Astrocyte of the spinal cord (primary cell): ENCODE measurements at places on chromosomes 3 and 15.

GRCh38 chr15:64775551-64776401 is at the start of gene RBPMS2:
TSS of gene RBPMS2 (minus strand) at chr15:64775589. CDS start at chr15:64775319, 270 bp downstream.
- DNase-seq: no peak

GRCh38 chr15:68597581-68597980 is 18.8 kb downstream of the CORO2B start:
- no peak for DNase-seq

DNA sequence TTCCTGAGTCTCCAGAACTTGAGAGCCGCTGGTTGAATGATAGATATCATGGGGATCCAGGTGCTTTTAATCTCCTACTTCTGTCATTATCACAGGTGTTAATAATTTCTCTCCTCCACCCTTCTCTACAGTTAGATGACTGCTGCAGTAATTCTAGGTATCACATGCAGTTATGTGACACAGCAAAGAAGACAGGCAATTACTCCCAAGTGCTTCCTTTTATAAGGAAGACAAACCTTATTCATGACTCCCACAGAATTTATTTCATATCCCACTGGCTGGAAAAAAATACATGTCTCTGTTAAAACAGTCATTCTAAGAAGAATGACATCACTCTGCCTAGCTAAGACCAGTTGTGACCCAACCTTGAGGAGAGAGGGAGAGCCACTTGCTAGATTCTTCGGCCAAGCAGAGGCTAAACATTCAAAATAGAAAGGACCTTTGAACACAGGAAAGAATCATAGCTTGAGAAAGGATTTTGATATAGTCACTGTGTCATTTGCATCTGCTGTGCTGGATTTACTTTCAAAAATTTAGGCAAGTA is 500.6 kb downstream of the SI start:
- no peak for DNase-seq

DNA sequence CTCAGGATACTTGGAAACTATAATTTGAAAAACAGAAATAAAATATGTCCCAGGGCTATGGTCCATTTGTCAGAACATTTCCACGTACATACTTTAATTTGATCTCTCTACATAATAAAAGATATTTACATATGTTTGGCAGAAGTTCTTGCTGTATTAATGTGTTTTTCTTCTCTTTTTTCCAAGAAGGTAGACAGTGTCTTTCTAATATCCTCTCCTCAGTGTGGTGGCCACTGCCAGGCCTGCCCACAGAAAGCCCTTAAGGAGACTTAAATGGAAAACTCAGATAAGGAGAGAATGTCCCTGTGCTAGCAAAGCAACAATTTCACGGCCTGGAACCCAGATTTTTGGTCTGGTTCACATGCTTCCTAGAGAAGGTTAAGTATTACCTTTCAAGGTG is 76.5 kb upstream of the ARHGEF26 start:
- DNase-seq: no peak

- DNase-seq: peak; percentile 85
These were observed 35.8 kb downstream of the ST8SIA2 start for GRCh38 chr15:92429378-92430068.

DNA sequence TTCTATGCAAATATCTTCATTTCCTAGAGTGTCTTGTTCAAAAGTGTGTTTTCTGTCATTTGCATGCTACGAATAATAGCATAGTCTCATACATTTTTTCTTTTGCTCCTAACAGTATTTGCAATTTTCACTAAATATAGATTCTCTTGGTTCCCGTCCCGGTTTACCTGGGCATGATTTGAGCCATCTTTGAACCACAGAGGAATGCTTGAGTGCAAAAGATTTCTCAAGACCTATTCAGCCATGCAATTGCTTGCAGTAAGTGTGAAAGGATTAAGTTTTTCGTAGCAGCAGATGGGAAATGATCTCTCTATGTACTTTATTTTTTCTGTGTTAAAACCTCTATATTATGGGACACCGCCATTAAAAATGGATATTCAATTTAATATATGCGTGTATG is 733.0 kb downstream of the ZPLD1 start:
- no peak for DNase-seq

GRCh38 chr15:74449095-74449494 is 11.9 kb downstream of the UBL7 start:
- no peak for DNase-seq

DNA sequence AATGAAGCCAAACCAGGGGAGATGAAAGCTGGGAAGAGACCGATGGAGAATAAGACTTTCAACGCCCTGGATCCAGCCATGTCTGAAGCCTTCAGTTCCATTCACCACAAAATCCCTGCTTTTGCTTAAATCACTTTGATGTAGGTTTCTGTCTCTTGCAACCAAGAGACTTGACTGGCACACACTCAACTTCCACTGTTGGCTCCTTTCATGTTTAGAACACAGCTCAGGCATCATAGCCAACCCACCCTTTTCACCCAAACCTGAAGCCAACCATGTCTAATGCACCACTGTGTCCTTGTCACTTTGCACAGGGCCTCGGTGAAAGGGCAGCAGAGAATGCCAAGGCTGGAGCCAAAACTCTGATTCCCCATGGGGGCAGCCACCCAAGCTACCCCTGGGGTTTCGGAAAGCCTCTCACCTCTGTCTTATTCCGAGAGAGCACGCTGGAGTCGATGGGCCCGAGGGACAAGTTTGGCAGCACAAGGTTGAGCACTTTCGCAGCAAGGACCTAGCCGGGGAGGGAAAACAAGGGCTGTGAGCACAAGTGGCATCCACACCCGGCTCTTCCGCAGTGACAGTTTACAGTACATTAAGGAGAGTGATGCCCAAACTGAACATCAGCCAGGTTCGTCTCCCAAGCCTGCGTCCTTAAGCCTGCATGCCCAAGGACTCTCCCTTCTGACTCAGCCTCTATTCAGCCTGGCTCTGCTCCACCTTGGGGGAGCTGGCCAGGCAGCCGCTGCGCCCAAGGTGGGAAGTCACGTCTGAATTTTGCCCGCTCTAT is 37.6 kb downstream of the ABTB1 start:
- DNase-seq: peak; percentile 33

DNA sequence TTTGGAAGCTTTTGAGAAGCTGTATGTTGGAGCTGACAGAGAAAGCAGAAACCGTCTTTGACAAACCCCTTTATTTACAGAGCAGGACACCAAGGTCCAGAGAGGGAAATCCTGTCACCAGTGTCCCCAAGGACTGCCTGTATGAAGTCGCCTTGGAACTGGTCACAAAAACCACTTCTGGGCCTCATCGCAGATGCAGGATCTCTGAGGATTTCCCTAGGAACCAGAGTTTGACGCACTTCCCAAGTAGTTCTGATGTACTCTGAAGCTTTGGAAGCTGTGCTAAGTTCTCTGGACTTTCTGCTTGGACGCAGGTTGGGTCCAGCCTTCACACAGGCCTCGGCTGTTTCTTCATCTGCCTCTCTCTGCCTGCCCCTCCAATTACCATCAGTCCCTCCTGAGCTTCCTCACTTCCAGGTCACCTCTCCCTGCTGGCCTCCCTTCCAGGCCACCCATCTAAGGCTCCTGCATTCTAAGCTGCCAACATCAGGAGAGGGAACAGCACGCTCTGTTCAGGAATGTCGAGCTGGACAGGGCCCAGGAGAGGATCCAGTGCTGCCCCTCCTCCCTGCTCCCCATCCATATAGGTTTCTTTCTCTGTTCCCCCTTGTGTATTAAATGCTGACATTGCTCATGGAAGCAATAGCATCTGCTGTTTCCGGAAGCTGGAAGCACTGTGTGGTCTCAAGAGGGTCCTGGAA is 270.8 kb downstream of the OPA1 start:
- DNase-seq: no peak

DNA sequence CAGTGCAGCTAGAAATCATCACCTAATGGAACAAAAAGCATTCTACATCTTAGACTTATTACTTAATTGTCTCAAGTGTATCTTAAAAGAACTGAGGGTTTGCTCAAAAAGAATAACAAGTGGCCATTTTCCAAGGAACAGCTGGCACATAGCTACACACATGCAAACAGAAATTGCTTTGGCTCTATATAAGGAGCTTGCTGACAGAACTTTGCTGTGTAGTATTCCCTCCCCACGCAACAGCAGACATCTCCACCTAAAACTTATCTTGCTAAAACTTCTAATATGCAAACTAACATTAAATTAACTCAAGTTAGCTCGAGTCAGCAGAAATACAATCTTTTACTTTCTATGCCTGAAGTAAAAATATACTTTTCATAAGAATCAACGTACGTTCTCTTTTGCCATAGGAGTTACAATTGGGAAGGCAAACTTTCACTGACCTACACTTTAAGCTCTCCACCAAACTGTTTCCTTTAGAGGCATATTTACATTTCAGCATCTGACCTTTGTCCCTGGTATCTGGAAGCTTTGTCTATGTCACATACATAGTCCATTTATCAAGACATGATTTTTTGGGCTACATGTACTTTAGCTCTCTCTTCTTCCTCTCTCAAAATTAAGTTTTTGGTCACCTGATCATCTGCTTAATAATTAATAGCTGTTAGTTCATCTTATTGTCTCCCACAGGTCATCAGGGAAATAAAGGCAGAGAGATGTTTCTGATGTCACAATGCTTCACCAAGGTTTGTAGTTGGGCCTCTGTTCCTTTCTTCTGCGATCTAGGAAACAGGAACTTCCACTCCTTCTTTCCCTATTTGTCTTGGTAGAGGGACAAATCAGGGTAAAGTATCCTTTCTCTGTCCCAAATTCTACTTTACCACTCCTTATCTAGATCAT is 163.4 kb upstream of the AGTR1 start:
- DNase-seq: no peak
